Hematopoietic multipotent progenitor cell treated with erythropoietin and hydrocortisone succinate and interleukin-3 and kit ligand, for 15 days (in vitro differentiated cells): ENCODE measurements at places on chromosomes 5 and 9.

- no peak for DNase-seq
Measured at GRCh38 chr5:172453206-172453985, 929 bp downstream of the SH3PXD2B start.

DNA sequence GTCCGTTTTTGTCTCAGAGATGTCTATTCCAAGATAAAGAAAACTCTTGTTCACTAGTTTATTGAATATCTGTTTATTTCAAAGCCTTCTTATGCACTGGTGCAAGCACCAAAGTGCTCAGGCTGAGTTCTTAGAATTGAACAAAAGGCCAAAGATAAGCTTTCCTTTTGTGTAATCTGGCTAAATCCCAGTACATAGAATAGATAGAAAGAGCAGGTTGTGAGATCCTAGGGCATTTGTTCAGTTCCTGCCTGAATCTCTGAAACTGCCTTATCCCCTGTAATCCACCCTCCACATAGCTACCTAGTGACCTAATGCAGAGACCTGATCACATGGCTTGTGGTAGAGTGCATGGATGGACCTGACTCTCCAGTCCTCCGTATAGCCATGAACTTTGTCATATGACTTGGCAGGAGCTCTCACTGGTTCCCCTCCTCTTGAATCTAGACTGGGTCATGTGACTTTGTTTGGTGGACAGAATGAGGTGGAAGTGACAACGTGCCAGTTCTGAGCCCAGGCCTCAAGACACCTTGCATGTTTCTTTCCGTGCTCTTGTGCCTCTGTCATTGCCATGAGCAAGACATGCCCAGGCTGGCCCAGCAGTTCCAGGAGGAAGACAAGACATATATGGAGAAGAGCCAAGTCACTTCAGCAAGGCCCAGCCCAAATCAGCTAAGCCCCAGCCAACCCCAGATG, 139.3 kb upstream of the SHB start:
- no peak for DNase-seq

DNA sequence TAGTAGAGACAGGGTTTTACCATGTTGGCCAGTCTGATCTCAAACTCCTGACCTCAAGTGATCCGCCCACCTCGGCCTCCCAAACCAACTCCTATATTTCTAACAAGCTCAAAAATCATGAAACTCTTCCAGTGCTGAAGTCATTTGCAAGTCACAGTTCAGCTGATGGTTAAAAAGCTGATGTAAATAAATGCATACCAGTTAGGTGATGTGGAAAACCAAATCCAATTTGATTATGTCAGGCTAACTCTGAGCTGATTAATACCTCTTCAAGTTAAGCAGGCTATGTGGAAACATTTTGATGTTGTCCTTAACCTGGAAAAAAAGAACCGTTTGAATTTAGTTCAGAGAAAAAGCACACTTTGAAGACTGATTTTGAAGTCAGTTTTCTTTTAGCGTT, 51.0 kb downstream of the TMEM252 start:
- DNase-seq, result no peak

DNA sequence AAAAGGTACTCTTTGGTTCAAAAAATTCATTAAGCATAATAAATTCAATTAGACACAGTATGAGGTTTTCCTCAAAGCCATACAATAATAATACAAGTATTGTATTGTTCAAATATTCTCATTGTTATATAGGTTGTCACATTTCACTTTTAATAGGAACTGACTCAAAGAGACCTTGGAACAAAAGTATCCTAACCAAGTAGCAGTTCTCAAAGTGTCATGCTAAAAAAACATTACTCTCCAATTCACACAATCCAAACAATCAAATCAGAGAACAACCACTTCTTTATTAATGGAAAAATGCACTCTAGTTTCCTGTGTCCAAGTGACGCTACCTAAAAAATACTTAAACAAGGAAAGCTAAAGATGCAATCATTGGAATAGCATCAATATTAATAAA, 115.4 kb downstream of the DENND1A start:
- DNase-seq, result no peak

DNA sequence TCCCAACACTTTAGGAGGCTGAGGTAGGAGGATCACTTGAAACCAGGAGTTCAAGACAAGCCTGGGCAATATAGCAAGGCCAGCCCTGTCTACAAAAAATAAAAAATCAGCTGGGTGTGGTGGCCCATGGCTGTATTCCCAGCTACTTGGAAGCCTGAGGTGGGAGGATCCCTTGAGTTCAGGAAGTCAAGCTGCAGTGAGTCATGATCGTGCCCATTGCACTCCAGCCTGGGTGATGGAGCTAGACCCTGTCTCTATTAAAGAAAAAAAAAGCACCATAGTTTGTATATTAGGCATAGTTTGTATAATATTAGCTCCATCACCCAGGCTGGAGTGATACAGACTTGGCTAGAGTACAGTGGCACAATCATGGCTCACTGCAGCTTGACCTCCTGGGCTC, 9.6 kb upstream of the NME5 start:
- no peak for DNase-seq

DNA sequence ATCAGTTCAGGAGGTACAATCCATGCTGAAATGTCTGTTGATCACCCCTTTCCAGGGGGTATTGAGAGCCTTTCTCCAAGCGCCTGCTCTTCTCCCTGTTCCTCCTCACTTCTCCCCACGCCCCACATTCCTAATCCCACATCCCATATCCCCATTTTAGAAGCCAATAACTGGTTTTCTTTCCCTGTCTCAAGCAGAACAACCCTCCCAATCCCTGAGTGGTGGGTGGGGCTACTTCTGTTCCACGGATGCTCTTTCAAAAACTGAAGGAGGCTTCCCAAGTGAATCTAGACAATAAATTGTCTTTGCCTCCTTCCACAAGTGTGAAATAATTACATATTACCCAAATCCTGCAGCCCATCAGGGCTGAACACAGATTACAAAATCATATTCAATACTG, 77.0 kb upstream of the SEMA6A start:
- no peak for DNase-seq

GRCh38 chr5:73911761-73912393, 285.9 kb downstream of the ARHGEF28 start:
- DNase-seq, result no peak

DNA sequence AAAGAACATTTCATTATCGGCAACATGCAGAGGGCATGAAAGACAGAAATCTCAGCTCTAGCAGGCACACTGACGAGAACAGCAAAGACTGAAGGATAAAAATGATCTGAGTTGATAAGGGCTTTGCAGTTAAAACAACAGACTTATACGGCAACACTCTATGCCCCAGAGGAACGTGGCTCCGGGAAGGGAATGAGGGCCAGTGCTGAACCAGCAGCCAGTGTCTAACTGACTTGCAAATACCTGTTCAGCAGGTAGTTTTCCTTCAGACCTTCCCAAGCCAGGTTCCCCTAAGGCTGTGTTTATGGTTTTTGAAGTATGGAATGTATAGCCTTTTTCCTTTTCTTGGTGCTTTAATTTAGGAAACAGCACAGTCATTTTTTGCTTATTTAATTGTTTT, 121.3 kb upstream of the CDH18 start:
- DNase-seq, result no peak

GRCh38 chr5:36045895-36046294, 20.8 kb downstream of the UGT3A2 start:
- no peak for DNase-seq

GRCh38 chr5:50969151-50970031, 303.0 kb downstream of the PARP8 start:
- DNase-seq, result no peak

DNA sequence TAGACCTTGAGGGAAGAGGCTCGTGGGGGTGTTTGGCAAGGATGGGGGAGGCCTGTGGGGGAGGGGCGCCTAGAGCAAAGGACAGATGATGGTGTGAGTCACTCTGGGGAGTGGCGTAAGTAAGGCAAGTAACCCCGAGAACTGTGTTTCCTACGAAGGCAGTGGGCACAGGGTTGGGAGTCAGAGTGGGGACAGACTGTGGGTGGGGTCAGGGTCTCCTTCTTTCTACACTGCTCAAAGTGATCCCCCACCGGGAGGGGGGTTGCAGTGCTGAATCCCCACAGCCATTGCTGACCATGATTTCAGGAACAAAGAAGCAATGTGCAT, 136.8 kb downstream of the TENT4A start:
- DNase-seq, result no peak

DNA sequence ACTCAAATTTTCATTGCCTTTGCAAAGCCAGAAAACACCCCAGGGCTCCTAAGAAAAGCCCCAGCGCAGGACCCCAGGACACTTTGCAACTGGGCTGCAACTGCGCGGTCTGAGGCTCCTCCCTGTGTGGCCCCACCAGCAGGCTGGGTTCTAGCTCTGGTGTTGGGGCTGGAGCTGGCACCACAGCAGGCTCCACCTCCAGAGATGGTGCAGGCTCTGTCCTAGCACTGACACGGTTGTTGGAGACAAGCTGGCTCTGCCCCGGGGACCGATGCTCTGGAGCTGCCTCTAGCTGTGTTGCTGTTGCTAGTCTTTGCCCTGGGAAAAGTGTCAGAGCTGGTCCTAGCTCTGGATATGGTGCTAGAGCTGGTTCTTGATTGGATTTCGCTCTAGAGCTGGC, 13.6 kb downstream of the LCN10 start:
- no peak for DNase-seq

- no peak for DNase-seq
Measured at GRCh38 chr9:95793924-95794828, 81.3 kb upstream of the ERCC6L2 start.

DNA sequence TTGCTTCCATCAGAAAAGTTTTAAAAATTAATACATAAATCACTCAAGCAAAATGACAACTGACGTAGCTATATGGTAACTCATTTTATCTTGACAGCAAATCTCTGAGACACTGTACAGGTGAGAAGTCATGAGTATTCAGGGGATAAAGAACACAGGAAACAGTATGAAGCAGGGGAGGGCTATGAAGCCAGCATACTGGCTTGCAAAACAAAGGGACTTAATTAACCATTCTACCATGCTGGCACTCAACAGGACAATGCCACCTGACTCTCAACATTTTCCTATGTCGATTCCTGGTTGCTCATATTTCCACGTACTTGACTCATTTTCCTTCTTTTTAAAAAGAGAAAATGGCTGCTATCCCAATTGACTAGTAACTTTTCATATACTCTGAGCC, 151.4 kb upstream of the RETREG1 start:
- DNase-seq, result no peak

GRCh38 chr5:621341-621761, 9.2 kb downstream of the CEP72 start:
- DNase-seq, result no peak
